ENCODE measurements at places on chromosomes 4 and X. TPM values are rescaled to one million over a fixed set of nuclear protein-coding genes. Genes with fewer than 3 reads are reported as not detected.

DOK7 gene
- total RNA-seq, result not detected

GAGE12H gene
- not detected for total RNA-seq

GPR82 gene
- total RNA-seq, result 0.08 TPM

AFAP1 gene
- total RNA-seq, result 48.3 TPM

Measured in activated T-helper 1 cell treated with anti-CD3 and anti-CD28 coated beads, Interleukin-12 subunit alpha, Interleukin-12 subunit beta, Interleukin-2, Interleukin-4 antibody, amounts not matched to agents 30 ng/mL and 10 ng/mL and 1 ng/mL, durations not matched to agents 14 hours and 24 hours and 36 hours (primary cell).